Kidney glomerular epithelial cell (primary cell): ENCODE measurements at places on chromosomes 1 and 21.

DNA sequence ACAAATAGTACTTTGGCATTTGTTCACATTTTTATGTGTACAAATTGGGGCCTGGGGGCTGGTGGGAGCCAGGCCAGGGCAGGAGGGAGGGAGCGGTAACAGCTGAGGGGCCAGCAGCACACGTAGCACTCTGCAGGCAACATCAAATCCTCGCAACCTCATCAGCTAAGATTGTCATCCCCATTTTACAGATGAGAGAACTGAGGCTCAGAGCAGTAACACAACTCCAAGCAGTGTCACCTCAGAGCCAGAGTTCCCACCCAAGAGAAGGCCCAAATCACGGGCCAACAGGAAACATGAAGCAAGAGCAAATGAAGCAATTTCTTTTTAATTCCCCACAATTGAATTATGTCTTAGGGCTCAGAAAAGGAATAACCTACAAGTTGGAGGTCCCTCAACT, 14.1 kb downstream of the IFFO2 start:
- no peak for DNase-seq

DNA sequence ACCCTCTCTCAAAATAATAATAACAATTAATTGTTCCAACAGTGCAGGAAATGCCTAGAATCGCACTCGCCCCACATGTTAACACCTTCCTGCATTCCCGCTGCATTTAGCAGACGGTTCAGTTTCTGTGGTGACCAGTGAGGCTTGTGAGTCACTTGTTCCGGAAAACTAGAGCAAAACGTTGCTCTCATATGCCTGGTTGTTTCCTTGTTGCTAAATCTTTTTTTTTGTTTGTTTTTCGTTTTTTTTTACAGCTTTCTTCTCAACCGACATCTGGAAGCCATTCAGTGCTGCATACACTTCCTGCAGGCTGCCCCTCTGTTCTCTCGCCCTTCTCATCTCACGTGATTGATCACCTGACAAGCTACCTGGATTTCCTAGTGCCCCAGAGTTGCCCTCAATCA, 56.9 kb upstream of the TMPRSS2 start:
- no peak for DNase-seq

GRCh38 chr1:1024149-1024770, 4.3 kb downstream of the AGRN start:
- DNase-seq = no peak

- DNase-seq = no peak
Observed at GRCh38 chr1:167514288-167514687, 4.0 kb downstream of the CD247 start.

- no peak for DNase-seq
Observed at GRCh38 chr1:161374373-161374772, 6.7 kb upstream of the CFAP126 start.

GRCh38 chr1:163102590-163102989, 33.4 kb downstream of the RGS4 start:
- DNase-seq = no peak

DNA sequence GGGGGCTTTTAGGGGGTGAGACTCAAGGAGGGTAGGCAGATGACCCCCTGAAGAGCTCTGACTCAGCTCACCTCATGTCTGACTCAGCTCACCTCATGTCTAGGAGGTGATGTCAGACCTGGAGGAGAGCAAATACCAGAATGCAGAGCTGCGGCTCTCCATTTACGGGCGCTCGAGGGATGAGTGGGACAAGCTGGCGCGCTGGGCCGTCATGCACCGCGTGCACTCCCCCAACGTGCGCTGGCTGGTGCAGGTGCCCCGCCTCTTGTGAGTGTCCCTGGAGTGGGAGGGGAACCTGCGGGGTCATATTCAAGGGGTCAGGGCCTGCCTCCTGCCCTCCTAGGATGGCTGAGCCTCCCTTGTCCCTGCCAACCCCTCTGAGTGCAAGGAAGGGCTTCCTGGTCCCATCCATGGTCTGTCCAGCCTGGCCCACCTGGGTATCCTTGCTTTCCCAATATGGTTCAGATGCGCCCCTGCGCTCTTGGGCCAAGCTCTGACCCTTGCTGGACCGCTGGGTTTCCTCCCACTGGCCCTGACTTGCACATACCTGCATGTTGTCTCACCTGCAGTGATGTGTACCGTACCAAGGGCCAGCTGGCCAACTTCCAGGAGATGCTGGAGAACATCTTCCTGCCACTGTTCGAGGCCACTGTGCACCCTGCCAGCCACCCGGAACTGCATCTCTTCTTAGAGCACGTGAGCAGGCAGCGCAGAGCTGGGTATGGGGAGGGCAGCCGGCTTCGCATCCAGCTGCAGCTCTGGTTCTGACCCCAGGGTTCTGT, 9.1 kb downstream of the AMPD2 start:
- DNase-seq = peak; percentile 97

- DNase-seq = no peak
Observed at GRCh38 chr1:16063226-16063829, 10.1 kb downstream of the FAM131C start.

DNA sequence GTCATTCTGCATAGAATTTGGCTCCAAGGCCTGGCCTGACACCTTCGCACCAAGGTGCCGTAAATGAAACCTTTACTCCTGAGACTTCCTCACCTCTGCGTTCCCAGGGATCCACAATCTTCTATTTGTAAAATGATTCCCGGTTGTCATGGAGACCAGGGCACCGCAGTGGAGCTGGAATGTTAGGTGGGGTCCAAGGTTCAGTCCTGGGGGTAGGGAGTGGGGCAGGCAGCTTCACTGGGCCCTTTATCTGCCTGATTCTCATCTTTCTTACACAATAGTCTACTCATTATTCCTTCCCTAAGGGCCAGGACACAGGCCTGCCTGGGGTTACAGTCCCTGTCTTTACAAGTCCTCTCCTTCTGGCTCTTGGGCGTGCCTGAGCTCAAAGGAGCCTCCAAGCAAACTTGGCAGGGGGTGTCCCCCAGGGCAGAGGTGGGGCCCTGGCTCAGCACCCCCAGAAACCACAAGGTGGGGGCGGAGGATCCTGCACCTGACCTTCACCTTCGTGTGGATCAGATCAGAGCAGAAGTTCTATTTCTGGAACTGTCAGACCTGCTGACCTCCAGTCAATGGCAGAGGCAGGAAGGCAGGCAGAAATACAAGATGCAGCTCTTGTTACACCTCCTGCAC, 51.1 kb downstream of the RIPK4 start:
- DNase-seq = no peak
